Stimulated activated CD4-positive, alpha-beta T cell treated with anti-CD3 and anti-CD28 coated beads, TNF-alpha, amount 100 ng/mL, for 4 hours (primary cell): ENCODE measurements at places on chromosomes 2 and 18.

GRCh38 chr2:67165523-67165990 lies 231.6 kb upstream of the ETAA1 start:
- DNase-seq = no peak

DNA sequence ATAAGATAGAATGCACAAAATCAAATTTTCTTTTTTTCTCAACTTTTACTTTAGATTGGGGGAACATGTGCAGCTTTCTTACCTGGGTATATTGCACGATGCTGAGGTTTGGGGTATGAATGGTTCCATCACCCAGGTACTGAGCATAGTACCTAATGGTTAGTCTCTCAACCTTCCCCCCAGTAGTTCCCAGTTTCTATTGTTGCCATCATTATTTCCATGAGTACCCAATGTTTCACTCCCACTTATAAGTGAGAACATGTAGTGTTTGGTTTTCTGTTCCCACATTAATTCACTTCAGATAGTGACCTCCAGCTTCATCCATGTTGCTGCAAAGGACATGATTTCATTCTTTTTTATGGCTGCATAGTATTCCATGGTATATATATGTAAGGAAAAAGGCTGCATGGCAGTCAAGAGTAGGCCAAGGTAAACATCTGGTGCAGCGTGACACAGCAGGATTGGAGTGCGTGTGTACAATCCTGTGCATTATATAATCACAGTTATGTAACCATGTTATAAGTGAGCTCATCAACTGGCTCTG lies 10.5 kb upstream of the C2orf42 start:
- DNase-seq = no peak

DNA sequence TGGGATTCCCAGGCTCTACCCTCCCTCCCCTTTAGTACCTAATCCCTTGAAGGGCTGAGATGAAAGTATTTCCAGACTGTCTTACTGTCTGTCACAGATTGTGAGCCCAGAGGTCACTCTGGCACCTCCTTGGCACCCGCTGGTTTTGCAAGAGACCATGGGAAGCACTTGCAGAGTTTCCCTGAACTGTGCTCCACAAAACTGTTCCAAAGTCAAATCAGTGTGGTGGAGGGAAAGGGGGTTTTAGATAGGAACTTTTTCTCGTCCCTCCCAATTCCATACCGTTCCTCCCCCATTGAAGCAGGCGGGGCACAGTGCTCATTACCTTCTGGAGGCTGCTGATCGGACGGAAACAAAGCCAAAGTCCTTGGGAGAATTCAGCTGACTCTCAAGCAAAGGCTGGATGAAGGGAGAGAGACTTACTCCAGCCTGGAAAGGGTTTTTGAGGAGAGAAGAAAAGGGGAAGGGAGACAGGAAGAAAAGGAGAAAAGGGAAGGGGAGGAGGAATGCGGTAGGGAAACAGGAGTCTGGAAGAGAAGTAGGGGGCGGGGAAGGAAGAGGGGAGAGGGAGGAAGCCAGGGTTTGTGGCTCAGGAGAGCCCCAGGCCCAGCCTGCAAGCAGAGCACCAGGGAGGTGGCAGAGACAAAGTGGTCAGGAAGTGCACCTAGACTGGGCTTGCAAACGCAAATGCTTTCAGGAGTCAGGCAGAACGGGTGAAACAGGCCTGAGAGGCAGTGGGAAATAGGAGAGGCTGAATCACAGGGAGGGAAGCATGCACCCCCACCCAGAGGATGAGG lies 88.4 kb upstream of the SP3 start:
- DNase-seq = no peak

- no peak for DNase-seq
Measured at GRCh38 chr18:32910694-32911296, 138.0 kb upstream of the KLHL14 start.

- DNase-seq = no peak
Measured at GRCh38 chr2:216735086-216735485, 39.7 kb upstream of the IGFBP5 start.

DNA sequence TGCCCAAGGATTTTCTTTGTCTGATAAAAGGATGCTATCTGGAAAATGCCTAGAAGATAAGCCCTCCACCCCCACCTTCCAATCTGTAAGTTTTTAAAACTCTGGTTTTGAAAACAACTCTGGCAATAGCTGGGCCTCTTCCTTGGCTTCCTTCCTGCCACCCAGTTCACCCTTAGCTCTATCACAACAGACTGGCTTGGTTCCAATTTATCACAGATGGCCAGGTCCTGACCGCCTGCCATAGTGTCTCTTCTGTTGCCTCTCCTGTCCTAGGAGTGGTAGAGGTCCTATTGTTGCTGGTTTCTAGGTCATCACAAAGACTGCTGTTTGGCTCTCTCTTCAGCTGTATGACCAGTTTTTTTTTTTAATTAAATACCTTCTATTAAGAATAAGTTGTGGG lies 1727.9 kb upstream of the SLC39A10 start:
- no peak for DNase-seq

GRCh38 chr2:240287496-240288086 lies 147.1 kb upstream of the OTOS start:
- no peak for DNase-seq

DNA sequence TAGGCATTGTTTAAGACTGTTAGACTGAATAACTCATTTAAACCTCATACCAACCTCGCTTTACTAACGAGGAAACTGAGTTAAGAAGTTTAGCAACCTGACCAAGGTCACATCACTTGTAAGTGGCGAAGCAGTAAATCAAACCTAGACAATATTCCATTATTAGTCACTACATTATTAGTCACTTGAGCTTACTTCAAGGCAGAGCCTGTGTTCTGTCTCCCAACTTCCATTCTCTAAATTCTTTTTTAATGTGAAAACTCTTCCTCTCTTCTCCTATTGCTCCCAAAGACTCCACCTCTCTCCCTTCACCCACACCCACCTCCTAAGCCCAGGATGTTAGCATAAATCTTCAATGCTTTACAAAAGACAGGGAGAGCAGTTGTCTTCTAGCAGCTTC lies 156.5 kb downstream of the ARL6IP6 start:
- no peak for DNase-seq

GRCh38 chr2:30688956-30689401 lies 118.3 kb downstream of the CAPN13 start:
- no peak for DNase-seq

DNA sequence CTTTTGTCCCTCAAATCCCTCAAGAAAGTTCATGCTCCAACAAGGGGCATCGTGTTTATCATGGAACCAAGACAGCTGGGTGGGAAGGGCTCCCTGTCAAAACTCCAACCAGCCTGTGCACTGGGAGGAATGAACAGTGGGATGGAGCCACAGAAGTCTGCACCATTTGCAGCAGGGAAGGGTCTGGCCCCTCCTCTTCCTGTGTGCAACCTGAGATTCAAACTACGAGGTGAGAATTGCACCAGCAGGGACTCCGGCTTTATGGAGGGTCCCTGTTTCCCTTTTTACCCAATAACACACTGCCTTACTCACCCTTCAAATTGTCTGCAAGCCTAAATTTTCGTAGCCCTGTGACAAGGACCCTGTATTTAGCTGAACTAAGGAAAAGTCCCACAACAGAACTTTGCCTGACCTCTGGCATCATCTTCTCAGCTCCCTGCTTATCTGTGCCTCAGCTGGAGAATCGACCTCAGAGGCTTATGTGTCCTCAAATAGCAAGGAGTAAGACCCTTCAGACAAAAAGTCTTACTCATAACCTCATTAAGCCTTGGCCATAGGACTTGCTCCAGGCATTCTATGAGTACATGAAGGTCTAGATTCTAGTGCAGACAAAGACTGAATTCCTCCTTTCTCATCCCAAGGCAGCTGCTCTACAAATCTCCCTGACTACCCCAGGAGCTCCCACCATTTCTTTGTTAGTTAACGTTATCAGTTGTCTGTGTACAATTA lies 178.3 kb upstream of the SERPINE2 start:
- no peak for DNase-seq

DNA sequence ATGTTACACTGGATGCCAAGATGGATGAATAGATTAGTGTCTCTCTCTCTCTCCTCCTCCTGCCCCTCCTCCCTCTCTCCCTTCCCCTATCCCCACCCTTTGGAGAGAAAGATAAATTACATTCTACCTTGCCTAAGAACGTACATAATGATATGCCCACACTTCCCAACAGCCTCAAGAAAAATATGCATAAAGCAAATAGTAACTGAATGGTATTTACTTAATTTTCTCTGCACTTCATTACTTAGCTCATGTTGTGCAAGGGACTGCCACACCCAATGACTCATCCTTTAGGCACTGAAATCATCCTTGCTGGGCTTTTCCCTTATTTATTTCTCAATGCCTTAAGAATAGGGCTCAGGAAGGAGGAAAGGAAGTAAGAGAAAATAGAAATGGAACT lies 137.3 kb upstream of the PID1 start:
- DNase-seq = no peak

DNA sequence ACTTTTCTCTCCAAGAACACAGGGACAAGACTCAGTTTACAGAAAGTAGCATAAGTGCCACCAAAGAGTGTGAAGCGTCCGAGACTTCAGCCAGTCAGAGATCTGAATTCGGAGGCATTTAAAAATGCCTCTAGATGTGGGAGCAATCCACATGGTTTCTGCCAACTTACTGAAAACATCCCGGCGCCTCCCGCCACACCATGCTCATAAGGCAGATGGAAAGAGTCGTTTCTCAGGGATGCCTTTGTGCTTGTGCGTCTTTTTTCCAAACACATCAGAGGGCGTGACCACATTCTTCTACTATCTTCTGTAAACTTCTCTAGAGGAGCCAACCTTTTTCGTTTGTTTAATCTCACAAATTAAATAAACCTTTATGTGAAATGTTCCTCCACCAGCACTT lies 88.7 kb downstream of the NRP2 start:
- DNase-seq = no peak

GRCh38 chr2:146874260-146874658 lies 970.6 kb upstream of the ACVR2A start:
- DNase-seq = no peak

GRCh38 chr2:145654746-145655145 lies 1134.8 kb upstream of the ZEB2 start:
- DNase-seq = no peak

GRCh38 chr2:53942280-53942679 lies 28.5 kb downstream of the PSME4 start:
- no peak for DNase-seq

DNA sequence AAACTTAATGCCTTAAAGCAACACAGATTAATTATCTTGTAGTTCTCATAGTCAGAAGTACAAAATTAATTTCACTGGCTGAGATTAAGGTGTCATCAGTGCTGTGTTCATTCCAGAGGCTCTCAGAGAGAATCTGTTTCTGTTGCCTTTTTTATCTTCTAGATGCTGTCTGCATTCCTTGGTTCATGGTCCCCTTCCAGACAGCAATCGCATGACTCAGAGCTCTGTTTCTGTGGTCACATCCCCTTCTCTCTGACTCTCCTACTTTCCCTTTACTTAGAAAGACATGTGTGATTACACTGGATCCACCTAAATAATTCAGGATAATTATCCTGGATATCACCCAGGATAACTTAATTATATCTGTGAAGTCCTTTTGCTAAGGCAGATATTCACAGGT lies 148.6 kb downstream of the MAIP1 start:
- DNase-seq = no peak

GRCh38 chr2:98839292-98839691 lies 96.7 kb downstream of the CRACDL start:
- DNase-seq = no peak

DNA sequence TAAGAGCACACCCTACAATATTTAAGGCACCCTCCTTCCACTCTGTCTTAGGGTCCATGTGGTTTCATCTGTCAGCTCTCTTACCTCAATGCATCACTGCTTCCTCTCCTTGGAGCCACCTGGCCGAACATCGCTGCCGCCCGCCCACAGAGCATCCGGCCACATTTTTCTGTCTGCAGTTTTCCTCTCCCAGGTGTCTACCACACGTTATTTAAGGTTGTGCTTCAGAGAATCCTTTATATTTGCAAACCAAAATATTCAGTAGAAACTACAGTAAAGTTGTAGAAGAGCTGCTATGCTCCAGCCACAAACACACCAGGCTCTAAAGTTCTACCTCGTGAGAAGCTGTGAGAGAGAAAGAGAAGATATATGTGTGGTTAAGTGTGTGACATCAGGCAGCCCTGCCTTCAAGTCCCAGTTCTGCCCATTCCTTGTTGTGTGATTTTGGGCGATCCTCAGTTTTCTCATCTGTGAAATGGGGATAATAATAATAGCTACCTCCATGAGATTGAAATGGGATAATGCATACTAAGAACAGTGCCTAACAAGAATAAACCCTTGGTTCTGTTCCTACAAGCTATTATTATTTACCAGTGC lies 4.9 kb upstream of the STK17B start:
- peak; percentile 67 for DNase-seq

GRCh38 chr2:177816766-177817165 lies 255.8 kb downstream of the PDE11A start:
- no peak for DNase-seq
